ENCODE measurements at places on chromosomes 6 and 20.

GRCh38 chr6:94683409-94683808, 893.9 kb upstream of the MANEA start:
- no peak for DNase-seq

GRCh38 chr20:1945134-1945618, 48.7 kb downstream of the PDYN start:
- DNase-seq = no peak

DNA sequence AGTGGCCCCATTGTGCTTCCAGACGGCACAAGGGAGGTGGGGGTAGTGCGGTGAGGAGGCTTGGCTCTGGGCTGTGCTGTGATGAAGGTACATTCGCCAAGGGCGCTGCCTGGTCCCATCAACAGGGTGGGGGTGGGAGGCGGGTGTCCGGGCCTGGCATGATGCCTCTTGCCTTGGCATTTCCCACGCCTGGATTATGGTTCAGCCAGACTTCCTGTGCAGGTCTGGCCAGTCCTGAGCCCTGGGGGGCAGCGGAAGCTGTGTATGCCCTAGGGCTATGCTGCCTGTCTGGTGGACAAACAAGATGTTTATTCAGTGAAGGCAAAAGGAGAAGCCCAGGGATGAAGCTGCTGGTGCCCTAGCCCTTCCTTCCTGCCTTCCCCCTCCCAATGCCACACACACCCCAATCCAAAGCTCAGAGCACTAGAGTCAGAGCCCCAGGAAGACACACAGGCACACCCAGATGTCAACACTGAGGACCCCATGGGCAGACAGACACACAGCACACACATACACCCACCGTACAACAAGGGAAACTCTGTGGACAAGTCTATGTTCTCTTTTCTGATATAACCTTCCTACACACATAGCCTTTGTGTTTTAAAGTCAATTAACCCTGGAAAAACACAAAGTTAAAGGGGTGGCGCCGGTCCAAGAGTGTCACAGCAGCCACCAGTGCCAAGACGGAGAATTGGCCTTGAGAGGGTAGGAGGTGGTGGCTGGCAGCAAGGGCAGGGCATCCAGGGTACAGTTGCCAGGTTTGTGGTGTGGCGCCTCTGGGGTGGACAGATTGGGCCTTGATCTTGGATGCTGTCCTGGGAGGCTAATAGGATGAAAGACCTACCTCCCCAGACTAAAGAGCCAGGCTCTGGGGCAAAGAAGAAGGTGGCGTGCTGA, 54.7 kb upstream of the SAYSD1 start:
- peak; percentile 12 for DNase-seq

DNA sequence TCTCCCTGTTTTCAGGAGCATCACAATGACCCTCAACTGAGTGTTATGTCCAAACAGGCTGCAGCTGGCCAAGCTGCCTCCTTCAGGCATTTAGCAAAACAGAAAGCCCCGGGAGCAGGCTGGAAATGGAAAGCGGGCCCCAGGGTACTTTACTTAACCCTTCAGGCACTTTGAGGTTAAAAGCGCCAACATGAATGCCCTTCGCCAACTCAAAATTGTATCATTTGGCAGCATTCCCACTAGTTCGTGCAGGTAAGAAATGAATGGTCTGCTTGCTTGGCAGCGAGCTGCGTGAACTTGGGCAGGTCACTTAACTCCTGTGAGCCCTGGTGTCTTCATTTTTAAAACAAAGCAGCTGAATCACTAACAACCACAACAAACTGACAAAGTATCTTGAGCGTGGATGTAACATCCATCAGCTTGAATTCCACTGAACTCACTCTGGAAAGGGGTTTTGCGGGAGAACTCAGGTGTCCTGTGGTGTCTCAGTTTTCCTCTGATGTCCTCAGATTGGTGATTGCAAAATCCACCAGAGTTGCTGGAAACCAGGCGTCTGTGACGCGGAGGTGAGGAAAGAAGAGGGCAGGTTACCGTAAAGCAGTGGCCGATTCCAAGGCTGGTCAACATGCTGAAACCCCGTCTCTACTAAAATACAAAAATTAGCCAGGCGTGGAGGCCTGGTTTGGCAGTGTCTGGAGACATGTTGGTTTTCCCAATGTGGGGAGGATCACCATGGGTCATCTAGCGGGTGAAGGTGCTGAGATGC, 118.8 kb upstream of the ZNF217 start:
- peak; percentile 60 for DNase-seq

DNA sequence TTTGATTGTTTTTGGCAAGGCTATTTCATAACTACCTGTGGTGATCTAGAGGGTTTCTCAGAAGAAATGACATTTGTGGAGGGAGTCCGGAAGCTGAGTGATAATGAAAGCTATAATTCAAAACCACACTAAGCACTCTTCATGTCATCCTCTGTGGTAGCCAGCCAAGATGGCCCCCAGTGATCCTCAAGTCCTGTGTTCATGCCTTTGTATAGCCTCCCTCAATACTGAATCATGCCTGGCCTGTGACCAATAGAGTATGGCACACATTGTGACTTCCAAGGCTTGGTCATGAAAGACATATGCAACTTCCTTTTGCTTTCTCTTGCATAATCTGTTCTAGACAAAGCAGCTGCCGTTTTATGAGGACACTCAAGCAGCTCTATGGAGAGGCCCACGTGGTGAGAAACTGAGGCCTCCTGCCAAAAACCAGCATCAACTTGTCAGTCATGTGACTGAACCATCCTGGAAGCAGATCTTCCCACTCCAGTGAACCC, 12.8 kb upstream of the DNAAF9 start:
- DNase-seq = no peak

GRCh38 chr6:12504325-12504966, 212.1 kb upstream of the PHACTR1 start:
- peak; percentile 61 for DNase-seq

DNA sequence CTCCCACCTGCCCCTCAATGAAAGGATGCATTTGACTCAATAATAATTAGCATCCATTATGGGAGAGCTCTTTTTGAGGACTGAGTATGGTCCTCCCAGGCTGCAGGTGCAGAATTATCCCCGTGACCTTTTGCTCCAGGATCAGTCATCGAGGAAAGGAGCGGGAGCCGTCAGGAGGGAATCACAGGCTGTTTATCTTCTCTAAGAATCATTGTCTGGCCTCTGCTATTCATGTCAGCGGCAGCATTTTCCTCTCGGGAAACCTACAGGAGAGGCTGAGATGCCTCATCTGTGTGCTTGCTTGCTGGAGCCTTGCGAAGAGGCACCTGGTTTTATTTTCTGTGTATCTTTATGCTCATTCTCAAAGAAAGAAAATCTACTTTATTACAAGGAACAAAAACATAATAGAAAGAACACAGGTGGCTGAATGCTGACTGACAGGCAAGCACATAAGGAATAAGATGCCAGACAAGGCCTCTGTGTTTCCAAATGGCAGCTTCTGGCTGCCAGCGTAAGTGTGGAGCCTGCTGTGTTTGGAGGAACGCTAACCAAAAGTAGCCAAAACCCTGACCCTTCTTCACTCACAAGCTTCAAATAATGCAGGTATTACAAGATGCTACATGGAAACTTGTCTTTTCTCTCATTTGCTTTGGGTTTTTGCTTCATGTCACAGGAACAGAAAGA, 539.1 kb upstream of the MARCKS start:
- DNase-seq = no peak

GRCh38 chr20:4766631-4767030, 44.9 kb downstream of the PRND start:
- no peak for DNase-seq

DNA sequence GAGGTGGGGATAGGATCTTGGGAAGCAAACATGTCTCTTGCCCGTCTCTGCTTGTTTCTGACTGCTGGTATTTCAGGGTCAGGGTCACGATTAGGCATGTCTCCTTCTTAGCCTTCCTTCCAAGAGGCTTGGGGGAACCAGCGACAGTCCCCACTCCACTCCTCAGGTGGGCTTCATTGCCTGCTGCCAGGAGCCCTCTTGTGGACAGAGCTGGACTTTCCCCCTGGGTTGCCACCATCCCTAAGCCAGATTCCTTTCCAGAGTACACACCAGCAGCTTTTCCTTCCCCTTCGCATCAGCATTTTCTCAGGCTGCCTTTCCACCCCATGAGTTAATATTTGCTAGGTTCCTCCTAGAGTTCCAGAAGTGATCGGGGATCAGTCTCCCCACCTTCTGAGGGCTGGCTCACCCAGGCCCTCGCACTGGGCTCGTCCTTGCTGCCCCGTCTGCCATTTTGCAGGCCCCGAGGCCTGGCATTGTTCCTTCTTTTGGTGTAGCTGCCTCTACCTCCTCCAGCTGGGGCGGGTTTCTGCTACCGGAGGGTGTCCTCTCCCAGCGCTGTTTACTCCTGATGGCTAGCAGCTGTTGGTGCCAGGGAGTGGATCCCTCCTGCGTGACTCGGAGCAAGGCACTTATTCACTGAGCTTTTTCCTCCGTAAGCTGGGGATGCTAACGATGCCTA, 8.8 kb upstream of the C20orf144 start:
- DNase-seq = peak; percentile 95

DNA sequence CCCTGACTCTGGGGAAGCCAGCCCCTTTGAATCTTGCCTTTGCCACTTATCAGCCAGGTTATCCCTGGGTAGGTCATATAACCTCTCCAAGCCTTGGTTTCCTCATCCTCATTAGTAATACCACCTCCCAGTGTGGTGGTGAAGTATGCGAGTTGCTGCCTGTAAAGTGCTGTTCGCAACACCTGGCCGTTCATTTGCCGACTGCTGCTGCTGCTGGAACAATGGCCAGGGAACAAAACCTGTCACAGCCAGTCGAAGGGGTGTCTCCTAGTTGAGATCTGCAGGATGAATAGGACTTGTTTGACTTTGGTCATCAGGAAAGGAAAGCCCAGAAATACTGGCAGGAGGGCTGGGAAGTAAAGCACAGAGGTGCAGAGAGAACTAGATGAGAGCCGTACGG, 6.1 kb downstream of the MANBAL start:
- DNase-seq = peak; percentile 56

DNA sequence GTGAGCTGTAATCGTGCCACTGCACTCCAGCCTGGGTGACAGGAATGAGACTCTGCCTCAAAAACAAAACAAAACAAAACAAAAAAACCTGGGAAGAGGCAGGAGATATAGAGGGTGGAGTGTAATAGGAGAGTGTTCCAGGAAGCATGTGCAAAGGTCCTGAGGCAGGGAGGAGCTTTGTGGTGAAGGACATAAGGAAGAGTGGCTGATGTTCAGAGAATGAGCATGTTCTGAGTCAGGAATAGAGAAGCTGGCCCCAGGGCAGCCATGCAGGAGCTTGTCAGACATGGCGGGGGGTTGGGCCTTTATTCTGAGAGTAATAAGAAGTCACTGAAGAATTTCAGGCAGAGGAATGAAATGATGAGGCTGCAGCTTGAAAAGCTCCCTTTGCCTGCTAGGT, 337.0 kb downstream of the CDH26 start:
- no peak for DNase-seq

DNA sequence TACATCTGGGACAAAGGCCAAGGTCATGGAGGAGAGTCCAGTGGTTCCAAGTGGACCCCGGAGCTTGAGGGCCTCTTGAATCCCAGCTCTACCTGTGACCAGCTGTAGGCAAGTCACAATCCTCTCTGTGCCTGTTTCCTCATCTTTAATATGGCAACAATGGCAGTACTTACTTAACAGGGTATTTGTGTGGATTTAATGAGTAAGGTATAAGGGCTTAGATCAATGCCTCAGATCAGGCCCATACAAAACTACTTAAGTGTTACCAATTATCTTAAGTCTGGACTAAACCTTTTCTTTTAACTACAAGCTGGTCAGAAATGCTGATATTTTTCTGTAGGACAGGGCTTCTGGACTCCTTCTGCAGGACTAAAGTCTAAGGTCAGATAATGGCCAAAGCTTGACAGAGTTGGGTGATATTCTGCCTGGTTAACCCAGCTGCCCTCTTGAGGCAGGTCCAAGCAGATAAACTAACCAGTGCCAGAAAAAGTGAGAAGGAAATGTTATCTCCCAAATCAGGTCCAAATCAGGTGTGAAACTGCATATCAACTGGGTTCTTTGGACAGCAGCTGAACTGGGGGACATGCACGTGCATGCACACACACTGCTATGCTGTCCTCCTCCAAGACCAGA, 2.2 kb downstream of the SULF2 start:
- no peak for DNase-seq

- no peak for DNase-seq
Measured at GRCh38 chr20:35681960-35682359, 17.2 kb downstream of the NFS1 start.

DNA sequence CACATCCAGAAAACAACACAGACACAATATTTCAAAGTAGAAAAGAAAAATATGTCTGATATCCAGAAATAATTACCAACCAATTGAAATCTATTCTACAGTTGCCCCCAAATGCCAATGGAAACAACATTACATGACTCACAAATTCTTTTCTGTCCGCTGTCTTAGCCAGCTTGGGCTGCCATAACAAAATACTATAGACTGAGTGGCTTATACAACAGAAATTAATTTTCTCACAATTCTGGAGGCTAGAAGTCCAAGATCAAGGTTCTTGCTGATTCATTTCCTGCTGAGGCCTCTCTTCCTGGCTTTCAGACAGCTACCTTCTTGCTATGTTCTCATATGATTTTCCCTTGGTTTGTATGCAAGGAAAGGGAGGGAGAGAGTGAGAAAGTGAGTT, 698.1 kb downstream of the DHX35 start:
- DNase-seq = no peak

DNA sequence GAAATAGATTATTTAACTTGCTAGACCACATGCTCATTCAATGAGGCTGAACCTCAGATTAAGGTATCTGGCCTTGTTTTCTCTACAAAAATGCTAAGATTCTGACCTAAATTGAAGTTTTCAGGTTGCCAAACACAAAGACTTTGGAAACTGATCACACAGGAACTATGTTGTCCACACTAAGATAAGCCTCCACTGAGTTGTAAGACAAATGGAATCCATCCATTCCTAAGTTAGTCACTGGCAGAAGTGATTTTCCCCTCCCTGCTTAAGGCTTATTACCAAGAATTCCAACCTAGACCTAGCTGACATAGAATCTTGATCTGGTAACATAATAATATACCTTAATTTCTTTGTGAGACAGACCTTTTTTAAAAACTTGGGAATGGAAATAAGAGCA, 608.1 kb downstream of the TENT5A start:
- no peak for DNase-seq

- no peak for DNase-seq
Measured at GRCh38 chr6:26232940-26233648, 131.9 kb upstream of the BTN3A2 start.

GRCh38 chr6:30568245-30568644, 3.0 kb upstream of the ABCF1 start:
- no peak for DNase-seq

DNA sequence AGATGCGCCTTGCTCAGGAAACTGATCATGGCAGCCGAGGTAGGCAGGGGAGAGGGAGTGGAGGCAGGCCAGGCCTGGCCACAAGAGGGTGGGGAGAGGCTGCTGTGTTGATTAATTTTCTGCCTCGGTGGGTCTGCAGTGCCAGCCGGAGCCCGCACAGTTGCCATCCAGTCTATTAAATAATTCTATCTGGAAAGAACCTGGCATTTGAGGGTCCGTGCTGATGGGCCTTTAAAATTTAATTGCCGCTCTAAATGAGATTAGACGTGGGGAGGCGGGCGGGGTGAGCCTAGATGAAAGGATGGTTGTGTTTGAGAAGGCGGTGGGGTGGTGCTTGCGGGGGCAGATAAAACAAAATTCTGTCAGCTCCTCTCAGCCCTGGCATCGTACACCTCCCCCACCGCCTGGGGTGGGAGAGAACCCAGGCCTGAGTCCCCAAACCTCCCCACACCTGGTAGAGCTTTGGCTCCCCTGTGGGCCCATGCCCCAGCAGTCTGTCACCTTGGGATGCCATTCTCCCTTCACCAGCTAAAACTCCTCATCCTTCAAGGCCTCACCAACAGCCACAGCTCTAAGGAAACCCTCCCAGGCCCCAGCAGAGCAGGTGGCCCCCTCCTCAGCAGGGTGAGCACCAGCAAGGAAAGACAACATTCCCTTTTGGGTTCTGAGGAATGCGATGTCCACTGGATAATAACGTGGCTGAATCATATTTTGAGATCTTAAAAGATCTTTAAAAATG, 167.3 kb downstream of the GRM4 start:
- peak; percentile 49 for DNase-seq

Data from H7 (cell line).